ENCODE measurements at places on chromosomes 6 and 20.

GRCh38 chr20:43549416-43550065 lies 9.3 kb upstream of the SGK2 start:
- no peaks in the 10 kb centered on the region for H3K36me3 ChIP-seq
- no peaks in the 10 kb centered on the region for H3K4me1 ChIP-seq
- no peak overlapping the region for H3K27ac ChIP-seq
- no peak overlapping the region for H3K4me3 ChIP-seq

GRCh38 chr20:63962426-63963347 lies 6.5 kb upstream of the UCKL1 start:
- no peak overlapping the region for H3K27ac ChIP-seq
- no peak overlapping the region for H3K4me3 ChIP-seq
- no peak for DNase-seq
- peaks cover 3% of the 10 kb centered on the region for H3K4me1 ChIP-seq

DNA sequence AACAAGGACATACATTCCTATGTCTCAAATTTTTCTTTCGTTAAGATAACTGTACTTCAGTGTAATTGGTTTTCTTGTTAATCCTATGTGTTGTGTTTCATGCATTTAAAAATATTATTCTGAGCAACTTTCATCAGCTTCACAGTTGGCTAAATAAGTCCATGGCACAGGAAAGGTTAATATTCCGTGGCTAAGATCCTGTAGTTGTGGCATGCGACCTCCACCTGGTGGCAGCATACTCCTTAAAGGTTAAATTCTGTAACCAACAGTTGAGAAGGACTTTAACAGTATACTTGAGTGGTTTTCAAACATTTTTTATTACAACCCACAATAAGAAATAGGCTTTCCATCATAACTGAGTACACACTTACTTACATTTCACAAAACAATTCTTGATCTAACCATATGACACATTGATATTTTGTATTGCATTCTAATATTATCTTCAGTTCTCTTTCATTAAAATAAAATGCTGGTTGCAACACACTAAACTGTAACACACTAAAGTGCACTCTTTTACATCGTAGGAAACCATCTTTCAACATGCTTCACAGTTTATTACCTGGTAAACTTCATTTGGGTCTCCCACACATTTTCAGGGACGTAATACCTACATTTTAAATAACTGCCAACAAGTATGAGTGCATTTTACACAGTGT lies 118.3 kb downstream of the SLX4IP start:
- H3K36me3 ChIP-seq = no peaks in the 10 kb centered on the region
- H3K4me1 ChIP-seq = peaks cover 47% of the 10 kb centered on the region
- no peak overlapping the region for H3K4me3 ChIP-seq
- H3K27ac ChIP-seq = no peak overlapping the region
- DNase-seq = no peak
- H3K27me3 ChIP-seq = no peaks in the 10 kb centered on the region

DNA sequence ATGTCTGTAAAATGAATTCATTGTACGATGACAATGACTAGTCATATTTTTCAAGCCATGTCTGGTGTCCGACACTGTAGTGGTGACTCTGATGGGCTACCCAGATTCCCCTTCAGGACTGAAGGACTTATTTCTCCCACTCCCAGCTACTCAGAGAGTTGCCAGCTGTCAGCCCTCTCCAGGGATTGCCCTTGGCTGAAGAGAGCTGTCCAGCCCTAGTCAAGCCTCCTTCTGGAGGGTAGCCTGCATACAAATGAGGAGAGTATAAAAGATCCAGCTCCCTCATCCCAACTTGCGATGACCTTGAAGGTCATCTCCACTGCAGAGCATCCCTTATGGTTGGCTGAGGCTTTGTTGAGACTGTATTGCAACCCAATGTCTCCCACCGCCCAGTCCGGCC lies 29.9 kb downstream of the JPH2 start:
- peaks cover 45% of the 10 kb centered on the region for H3K4me1 ChIP-seq
- H3K27me3 ChIP-seq = no peaks in the 10 kb centered on the region
- H3K4me3 ChIP-seq = no peak overlapping the region
- no peak for DNase-seq
- peaks cover 31% of the 10 kb centered on the region for H3K36me3 ChIP-seq
- peak overlapping the region; percentile 95 for H3K27ac ChIP-seq

GRCh38 chr6:166511316-166511715 lies 75.2 kb downstream of the RAMACL start:
- H3K27ac ChIP-seq = no peak overlapping the region
- peaks cover 6% of the 10 kb centered on the region for H3K36me3 ChIP-seq
- no peak for DNase-seq
- no peak overlapping the region for H3K4me3 ChIP-seq
- no peaks in the 10 kb centered on the region for H3K27me3 ChIP-seq

- DNase-seq = no peak
- H3K27ac ChIP-seq = no peak overlapping the region
- no peak overlapping the region for H3K4me3 ChIP-seq
- H3K27me3 ChIP-seq = no peaks in the 10 kb centered on the region
- H3K36me3 ChIP-seq = no peaks in the 10 kb centered on the region
Observed at GRCh38 chr20:50269091-50270033, 78.7 kb downstream of the CEBPB start.

DNA sequence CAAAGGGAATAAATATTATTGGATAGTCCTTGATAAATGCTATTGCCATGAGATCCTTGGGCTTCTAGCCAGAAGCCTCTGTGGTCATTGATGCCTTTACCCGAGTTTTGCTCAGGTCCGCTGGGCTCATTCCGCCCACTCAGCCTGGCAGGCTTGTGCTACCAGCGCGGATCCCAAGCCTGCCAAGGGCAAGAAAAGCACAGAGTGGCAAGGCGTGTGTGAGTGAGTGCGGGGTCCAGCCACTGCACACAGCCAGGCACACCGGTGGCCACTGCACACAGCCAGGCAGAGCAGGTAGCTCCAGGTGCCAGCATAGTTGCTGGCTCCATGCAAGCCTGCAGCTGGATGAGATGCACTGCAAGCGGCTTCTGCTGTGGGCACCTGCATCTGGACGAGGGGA lies 38.7 kb downstream of the STK38 start:
- no peak overlapping the region for H3K4me3 ChIP-seq
- no peak overlapping the region for H3K27ac ChIP-seq
- peaks cover 30% of the 10 kb centered on the region for H3K36me3 ChIP-seq
- no peaks in the 10 kb centered on the region for H3K27me3 ChIP-seq

- peak overlapping the region; percentile 97 for H3K27ac ChIP-seq
- no peak for DNase-seq
- H3K4me3 ChIP-seq = peak overlapping the region; percentile 78
- H3K27me3 ChIP-seq = no peaks in the 10 kb centered on the region
- no peaks in the 10 kb centered on the region for H3K36me3 ChIP-seq
Observed at GRCh38 chr6:21593927-21594415, 420 bp downstream of the SOX4 start.

DNA sequence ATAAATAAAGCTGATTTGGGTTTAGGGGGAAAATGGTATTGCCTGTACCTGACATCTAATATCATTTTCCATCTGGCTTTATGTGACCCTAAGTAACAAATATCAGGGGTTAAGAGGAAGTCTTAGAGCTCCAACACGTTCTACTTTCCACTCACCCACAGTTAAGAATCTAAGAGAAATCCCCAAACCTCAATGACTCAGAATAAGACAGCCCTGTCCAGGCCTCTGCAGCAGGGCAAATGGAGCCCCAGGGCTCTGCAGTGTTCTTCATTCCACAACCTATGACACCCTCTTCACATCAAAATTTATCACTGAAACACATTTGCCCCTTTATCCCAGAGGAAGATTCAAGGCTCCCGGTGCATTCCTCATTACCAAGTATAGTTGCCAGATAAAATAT lies 20.3 kb upstream of the TENT5A start:
- H3K4me3 ChIP-seq = no peak overlapping the region
- H3K36me3 ChIP-seq = no peaks in the 10 kb centered on the region
- no peaks in the 10 kb centered on the region for H3K4me1 ChIP-seq
- H3K27me3 ChIP-seq = no peaks in the 10 kb centered on the region

- H3K4me3 ChIP-seq = no peak overlapping the region
- H3K4me1 ChIP-seq = no peaks in the 10 kb centered on the region
- H3K36me3 ChIP-seq = peaks cover 29% of the 10 kb centered on the region
- H3K27me3 ChIP-seq = no peaks in the 10 kb centered on the region
Observed at GRCh38 chr6:352896-353470, 38.6 kb upstream of the IRF4 start.

GRCh38 chr6:129543981-129544380 lies 166.0 kb downstream of the ARHGAP18 start:
- H3K27ac ChIP-seq = no peak overlapping the region
- no peak for DNase-seq
- H3K27me3 ChIP-seq = no peaks in the 10 kb centered on the region
- no peaks in the 10 kb centered on the region for H3K4me1 ChIP-seq

- H3K36me3 ChIP-seq = no peaks in the 10 kb centered on the region
- H3K27ac ChIP-seq = no peak overlapping the region
- H3K4me1 ChIP-seq = no peaks in the 10 kb centered on the region
- no peaks in the 10 kb centered on the region for H3K27me3 ChIP-seq
- no peak for DNase-seq
Observed at GRCh38 chr6:101608703-101609102, 215.2 kb downstream of the GRIK2 start.

- peak overlapping the region; percentile 99 for H3K4me3 ChIP-seq
- peaks cover 28% of the 10 kb centered on the region for H3K4me1 ChIP-seq
- DNase-seq = no peak
- no peaks in the 10 kb centered on the region for H3K27me3 ChIP-seq
Observed at GRCh38 chr6:109483735-109484057, 677 bp upstream of the ZBTB24 start.

Measured in ascending aorta (tissue), 2 donors.